ENCODE measurements at places on chromosomes 4 and X.

GRCh38 chr4:78217557-78217956 is 160.4 kb downstream of the FRAS1 start:
- DNase-seq: no peak

DNA sequence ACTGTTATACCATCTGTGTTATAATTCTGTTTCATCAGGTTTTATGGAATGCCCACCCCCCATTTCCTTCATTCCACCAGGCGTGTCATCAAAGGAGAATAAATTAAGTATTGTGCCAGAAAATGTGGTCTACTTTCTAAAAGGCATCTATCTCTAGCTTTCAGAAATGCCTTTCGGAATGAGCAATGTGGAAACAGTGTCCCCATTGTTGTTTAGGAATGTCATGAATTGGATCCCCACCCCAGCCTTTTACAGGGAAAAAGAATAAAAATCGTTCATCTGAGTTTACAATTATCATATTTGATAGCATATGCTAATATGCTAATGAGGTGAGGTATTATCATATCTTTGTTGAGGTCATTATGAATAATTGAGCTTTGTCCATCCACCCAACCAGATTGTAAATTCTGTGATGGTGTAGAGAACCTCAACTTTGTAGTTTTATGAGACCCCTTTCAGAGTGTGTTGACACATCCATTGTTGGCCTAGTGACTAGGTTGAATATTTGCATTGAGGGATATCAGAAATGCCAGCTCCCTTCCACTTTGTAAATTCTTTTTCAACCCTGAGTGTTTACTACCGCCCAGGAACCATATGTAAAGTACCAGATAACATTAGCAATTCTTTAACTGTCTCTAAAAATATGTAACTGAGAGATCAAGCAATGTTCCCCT is 56.2 kb upstream of the CCDC160 start:
- no peak for DNase-seq

DNA sequence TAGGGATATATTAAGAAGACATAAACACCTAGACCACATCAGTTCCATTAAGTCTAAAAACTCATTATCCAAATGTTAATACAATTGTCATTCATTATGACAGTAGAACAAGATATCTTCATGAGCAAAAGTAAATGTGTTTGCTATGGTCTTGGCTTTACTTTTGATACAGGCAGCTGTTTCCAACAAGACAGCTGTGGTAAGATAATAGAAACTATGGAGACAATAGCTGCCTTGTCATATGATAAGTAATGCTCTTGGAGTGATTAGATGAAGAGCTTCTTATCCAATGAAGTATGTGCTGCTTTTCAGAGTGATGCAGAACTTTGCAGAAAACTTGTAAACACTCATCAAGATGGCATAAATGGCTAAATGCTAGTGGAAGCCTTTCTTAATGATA is 1066.0 kb downstream of the FSTL5 start:
- DNase-seq: no peak

DNA sequence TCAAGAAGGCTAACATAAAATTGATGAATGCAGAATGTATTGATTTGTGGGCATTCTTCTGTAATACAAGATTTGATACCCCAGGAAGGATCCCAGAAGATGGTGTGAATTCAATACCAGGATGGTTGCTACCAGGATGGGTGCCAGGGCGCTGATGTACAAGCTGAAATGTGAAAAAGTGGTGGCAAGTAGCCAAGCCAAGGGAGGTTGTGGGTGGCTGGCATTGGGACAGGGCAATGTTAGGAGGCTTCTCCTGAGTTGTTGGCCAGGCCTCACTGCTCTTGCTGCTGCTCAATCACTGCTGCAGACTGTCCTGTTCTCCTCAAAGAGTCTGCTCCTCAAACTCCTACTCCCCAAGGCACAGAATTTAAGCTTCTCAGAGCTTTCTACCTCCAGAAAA is 77.1 kb downstream of the RBM46 start:
- DNase-seq: no peak

GRCh38 chr4:47668810-47669408 is 169.0 kb downstream of the CORIN start:
- no peak for DNase-seq

GRCh38 chrX:17027931-17028330 is 81.5 kb downstream of the REPS2 start:
- no peak for DNase-seq

DNA sequence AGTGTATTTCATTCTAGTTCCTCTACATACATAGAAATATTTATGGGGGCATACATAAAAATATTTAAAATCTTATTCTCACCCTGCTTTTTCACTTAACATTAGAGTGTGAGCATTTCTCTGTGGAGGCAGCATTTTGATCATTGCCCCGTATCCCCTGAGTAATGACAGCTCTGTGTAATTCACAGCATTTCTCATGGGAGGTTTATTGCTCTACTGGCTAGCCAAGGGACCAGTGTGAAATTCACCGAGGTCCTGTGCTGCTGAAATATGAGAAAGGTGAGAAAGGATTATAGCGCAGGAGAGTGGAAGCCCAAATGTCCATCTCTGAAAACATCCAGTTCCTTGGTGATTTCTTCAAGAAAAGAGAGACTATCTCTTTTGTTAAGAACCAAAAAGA is 22.9 kb downstream of the PDGFC start:
- no peak for DNase-seq

GRCh38 chr4:156298230-156298629 is 344.6 kb upstream of the CTSO start:
- DNase-seq: no peak

- DNase-seq: no peak
These were observed 1.8 kb downstream of the ODAPH start for GRCh38 chr4:75557696-75558095.

- DNase-seq: no peak
These were observed 1.9 kb downstream of the NEUROG2 start for GRCh38 chr4:112513971-112514646.

DNA sequence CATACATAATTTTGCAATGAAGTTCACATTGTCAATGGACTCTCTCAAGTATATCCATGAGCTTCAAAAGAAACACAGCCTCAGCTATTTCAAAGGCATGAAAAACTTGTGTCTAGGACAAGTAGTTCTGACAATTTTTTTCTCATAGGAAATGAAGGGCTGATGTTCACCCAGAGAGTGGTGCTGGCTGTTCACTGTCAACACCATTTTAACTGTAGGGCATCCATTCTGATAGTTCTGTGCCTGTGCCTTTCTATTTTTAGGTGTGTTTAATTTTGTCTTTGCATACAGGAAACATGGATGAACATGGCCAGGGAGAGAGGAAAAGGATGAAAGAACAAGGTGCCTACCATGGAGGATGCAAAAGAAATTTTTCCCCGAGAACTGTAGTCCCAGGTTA is 135.3 kb upstream of the MAP9 start:
- DNase-seq: no peak

DNA sequence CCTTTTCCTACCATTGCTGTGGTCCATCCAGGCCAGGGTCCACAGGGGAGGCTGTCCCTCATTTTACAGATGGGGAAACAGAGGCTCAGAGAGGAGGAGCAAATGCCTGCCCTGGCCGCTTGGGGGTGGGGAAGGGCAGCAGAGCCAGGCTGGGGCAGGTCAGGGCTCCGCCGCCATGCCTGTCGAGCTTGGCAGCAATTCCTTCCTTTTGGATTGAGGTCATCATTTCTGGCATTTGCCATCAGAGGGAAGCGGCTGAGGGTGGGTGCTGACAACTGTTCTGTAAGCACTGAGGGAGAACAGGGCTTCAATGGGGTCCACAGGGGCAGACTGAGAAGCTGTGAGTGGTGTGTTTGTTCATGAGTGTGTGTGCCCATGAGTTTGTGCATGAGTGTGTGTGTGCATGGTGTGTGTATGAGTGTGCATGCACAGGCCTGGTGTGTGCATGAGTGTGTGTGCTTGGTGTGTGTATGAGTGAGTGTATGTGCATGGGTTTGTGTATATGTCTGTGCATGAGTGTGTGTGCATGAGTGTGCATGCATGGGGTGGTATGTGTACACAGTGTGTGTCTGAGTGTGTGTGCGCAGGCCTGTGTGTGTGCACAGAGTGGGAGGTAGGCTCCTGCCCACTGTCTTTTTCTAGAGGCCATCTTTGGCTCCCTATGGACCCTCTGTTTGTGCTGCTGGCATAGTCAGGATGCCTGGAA is 115.2 kb downstream of the SORCS2 start:
- DNase-seq: no peak

GRCh38 chrX:130715299-130715698 is 187.7 kb downstream of the ENOX2 start:
- DNase-seq: no peak

GRCh38 chr4:11014199-11014598 is 329.6 kb upstream of the CLNK start:
- no peak for DNase-seq

GRCh38 chrX:39157796-39158195 is 356.5 kb downstream of the MID1IP1 start:
- DNase-seq: no peak

DNA sequence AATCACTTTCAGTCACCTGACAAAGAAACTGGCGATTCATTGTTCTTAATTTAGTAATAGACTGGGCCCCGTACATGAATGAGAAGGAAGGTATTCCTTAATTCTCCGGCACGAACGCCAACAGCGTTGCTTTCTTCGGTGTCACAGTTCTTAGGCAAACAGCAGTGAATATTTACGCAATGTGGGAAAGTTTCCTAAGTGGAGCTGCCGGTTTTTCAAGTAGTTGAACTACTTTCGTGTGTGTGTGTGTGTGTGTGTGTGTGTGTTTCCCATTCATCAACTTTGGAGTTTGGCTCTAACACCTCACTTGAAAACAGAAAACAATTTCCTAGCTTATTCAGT is 651 bp downstream of the NXT2 start:
- DNase-seq: no peak

DNA sequence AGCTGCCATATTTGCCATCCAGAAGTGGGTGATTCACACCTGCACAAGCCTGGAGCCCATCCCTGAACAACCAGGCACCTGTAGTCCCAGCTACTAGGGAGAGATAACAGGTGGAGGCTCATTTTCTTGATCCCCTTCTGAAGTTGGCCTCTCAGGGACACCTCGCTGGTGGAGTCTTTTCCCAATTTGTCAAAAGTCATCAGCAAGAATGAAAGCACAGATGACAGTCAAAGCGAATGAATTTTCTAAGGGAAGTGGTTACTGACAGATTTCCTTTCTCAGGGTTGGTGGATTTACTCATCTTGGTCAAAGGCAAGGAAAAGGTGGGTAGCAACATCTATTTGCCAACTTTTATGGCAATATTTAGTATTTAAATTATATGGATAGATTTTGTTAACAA is 36.5 kb downstream of the FGFBP1 start:
- no peak for DNase-seq

DNA sequence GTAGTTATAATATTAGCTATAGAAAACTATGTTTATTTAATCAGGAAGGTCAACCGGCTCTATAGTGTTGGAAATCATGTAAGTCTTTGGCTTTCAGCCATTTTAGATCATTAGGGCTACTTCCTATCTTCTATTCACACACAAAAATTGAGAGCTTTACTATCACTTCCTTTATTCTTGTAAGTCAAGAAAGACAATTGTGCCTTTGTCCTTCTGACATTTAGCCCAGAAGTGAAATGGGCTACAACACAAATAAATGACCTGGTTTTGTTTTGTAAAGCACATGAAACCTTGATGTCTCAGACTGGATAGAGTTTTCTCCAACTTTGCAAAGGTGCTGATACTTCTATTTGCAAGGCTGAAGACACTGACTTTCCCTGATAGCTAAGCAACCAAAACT is 122.4 kb upstream of the ACSL4 start:
- no peak for DNase-seq

DNA sequence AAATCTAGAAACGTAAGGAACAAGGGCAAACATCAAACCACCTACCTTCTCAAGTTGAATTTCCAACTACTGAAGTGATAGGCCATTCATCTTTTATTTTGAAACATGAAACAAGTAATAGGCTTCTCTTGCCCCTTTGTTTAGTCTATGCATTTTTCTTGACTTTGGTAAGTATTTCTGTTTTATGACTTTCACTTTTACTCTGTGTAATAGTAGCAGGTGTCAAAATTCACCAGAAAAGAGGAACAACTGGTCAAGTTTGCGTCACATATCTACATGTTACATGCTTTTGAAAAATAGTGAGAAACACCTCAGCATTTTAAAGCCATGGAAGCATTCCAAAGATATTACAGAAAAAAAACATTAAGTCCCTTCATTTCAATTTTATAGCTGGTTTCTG is 157.1 kb upstream of the FTHL17 start:
- no peak for DNase-seq

DNA sequence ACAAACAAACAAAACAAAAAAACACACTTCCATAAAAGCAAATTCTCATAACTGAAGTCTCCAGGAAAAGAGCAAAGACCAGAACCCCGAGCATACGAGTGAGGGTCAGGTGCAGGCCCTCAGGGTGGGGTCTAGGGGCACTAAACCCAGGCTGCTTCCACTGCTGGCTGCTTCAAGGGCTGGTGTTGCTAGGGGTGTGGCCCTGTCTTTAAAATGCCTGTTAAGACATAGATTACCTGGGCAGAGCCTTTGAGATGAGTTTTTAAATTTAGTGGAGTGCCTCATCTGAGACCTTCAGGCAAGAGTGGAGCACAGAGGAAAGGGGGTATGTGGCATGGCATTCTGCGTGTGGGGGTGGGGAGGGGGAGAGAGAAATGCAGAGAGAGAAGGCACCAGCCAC is 87.0 kb downstream of the FHDC1 start:
- no peak for DNase-seq

DNA sequence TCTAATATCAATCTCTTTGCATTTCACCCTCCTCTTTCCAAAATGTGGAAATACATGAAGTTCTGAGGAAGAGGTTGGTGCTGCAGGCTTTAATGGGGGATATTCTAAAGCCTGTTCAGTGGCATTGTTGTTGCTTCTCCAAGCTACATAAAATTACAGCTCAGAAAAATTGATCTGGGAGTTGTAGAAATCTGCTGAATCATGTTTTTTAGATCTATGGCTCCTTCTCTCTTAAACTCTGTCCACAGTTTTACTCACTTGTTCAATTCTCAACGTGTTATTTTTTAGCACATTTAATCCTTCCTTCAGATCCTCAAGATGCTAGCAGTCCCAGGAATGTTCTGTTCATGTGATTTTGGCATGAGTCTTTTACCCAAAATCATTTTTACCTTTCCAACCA is 949.5 kb upstream of the ADGRL3 start:
- no peak for DNase-seq

DNA sequence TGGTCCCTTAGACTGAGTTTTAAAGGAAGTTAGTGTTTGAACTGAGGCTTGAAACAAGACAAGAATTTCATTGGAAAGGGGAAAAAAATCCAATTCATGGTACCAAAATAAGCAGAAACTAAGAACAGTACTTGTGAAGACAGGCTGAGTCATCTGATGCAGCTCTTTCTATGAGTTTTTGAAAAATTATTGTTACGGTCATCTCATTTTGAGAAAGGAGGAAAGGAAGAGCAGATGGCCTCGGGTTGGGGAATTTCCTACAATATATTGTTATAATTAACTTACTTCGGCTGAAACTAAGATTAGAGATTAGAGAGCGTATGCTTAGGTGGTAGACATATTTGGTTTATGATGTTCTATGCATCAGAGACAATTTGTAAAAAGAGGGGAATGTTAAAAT is 2164.8 kb upstream of the AGA start:
- DNase-seq: no peak

- DNase-seq: no peak
These were observed 10.4 kb upstream of the PORCN start for GRCh38 chrX:48498374-48498809.

GRCh38 chr4:26093551-26093950 is 179.5 kb downstream of the SMIM20 start:
- DNase-seq: no peak

GRCh38 chr4:86926435-86927086 is 8.2 kb upstream of the AFF1 start:
- no peak for DNase-seq
